ENCODE measurements at places on chromosomes 13 and 19.

GRCh38 chr13:77335543-77335942 lies 8.6 kb upstream of the MYCBP2 start:
- DNase-seq: no peak

- no peak for DNase-seq
Measured at GRCh38 chr13:109821103-109821502, 34.7 kb upstream of the IRS2 start.

- peak; percentile 44 for DNase-seq
Measured at GRCh38 chr13:98450539-98451111, 126.3 kb downstream of the STK24 start.

DNA sequence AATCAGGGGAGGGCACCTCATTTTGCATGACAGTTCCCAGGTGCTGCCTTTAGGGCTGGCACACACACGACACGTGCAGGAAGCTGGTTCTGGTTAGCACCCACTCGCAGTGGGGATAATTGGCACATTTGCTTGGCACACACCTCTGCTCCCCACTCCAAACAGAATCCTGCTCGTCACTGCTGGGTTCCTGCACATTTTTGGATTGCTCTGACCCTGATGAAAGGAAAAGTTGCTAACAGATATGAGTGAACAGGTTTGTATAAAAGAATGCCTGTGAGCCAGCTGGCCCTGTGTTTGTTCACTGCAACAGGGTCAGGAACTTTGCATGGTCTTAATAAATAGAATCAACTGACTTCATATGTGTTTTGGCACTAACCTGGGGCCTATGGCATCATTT lies 1500.4 kb downstream of the EFNB2 start:
- no peak for DNase-seq

DNA sequence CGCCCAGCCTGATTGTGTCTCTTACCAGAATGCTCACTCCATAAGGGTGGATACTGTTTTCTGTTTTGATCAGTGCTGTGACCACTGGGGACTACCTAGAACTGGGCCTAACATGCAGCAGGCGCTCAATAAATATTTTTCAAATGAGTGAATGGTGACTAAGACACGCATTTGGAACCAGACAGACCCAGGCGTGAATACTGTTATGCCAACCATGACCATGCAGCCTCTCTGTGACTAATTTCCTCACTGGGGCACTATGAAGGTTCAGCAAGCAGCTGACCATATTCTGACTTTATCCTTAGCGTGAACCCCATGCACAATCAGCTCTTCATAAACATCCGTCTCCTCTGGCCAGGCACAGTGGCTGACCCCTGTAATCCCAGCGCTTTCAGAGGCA lies 13.0 kb upstream of the SPC24 start:
- DNase-seq: no peak

GRCh38 chr19:48718711-48719231 lies 754 bp downstream of the MAMSTR start:
- no peak for DNase-seq

DNA sequence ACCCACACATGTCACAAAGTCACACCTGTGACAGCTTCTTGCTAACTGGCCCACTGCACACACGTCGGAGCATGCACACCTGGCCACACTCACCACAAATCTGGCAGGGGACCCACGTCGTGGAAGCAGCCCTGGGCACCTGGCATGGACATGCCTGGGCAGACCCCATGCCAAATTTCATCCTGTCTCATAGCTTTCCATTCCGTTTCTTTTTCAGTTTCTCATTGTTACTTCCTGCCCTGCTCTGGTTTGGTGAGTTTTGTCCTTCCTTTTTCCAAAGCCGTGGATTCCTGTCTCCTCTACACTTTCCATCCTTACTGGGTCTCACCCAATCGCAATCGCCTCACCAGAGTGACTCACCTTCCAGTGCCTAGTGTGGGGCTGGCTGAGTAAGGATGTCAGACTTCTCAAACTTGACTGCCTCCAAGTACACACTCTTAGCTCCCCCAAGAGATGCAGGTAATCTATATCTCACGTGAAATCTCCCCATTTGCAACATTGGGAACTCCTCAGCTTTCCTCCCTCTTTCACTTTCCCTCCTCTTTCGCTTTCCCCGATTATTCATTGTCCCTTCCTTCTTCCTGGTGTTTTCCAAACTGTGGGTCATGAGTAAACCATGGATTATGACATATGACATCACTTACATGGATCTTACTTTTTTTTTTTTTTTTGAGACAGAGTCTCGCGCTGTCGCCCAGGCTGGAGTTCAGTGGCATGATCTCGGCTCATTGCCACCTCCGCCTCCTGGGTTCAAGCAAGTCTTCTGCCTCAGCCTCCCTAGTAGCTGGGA lies 1.6 kb upstream of the BBC3 start:
- no peak for DNase-seq

- DNase-seq: no peak
Measured at GRCh38 chr13:30051531-30052060, 201.2 kb upstream of the UBL3 start.

GRCh38 chr13:85650613-85651012 lies 148.6 kb downstream of the SLITRK6 start:
- no peak for DNase-seq

DNA sequence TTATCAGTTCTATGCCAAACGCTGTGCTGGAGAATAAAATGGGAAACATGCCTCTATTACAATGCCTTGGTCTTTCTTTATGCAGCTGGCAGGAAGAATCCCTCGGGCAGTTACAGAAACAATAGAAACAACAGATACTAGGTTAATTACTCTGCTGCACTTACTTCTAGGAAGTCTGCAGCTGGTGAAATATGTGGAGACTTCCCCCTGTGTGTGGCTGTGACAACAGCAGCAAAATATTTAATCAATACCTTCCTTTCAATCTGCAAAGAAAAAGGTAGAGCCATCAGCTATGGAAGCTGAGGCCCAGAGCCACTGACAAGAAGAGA lies 9.9 kb downstream of the STOML3 start:
- DNase-seq: no peak

- no peak for DNase-seq
Measured at GRCh38 chr13:110109910-110110309, 197.0 kb downstream of the COL4A1 start.

GRCh38 chr13:96539791-96540190 lies 449.9 kb downstream of the HS6ST3 start:
- DNase-seq: no peak

GRCh38 chr13:41668130-41668757 lies 210.9 kb downstream of the RGCC start:
- DNase-seq: peak; percentile 61

DNA sequence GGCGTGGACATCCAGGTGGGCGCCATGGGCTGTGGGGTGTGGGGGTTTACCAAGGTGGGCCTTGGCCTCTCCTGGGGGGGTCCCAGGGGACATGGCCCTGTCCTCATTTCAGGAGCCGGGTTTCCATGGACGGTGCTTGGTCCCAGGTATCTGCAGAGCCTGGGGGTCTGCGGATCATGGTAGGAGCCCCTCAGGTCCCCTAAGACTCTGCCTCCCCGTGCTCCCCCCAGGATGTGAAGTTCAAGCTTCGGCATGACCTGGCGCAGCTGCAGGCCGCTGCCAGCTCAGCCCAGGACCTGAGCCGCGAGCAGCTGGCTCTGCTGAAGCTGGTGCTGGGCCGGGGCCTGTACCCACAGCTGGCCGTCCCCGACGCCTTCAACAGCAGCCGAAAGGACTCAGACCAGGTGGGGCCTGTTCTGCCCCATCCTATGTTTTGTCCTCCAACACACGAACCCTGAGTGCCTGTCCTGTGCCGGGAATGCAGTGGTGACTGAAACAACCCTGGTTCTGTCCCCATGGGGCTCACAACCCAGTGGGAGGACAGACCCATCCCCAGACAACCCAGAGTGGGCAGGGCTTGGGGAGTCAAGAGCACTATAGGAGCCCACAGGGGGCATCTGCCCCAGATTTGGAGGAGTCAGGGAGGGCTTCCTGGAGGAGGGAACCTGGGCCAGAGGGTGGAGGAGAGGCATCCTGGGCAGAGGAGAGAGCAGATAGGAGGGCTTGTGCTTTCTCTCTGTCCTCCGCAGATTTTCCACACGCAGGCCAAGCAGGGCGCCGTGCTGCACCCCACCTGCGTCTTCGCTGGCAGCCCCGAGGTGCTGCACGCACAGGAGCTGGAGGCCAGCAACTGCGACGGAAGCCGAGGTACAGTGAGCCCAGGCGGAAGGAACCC lies 26.8 kb downstream of the DHX34 start:
- no peak for DNase-seq

DNA sequence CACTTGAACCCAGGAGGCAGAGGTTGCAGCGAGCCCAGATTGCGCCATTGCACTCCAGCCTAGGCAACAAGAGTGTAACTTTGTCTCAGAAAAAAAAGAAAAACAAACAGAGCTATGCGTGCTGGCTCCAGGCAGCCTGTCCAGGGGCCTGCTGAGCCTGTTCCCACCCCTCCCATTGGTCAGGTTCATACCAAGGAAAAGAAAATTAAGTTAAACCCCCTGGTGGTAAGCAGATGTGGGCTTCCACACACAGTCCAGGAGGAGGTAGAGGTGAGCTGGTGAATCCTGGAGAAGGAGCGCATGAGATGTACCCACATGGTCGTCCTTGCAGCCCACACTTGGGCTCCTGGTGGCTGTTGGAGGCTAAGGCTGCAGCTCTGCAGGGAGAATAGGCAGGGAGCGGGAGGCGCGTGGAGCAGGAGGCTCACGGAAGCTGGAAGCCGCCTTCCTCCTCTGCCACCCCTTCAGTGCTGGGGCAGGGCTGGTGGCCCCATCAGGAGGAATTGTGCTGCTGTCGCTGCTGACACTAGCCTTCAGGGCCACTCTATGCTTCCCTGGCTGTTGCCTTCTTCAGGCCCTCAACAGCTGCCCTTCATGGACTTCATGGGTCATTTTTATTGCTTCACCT lies 10.5 kb upstream of the CHAMP1 start:
- DNase-seq: no peak

DNA sequence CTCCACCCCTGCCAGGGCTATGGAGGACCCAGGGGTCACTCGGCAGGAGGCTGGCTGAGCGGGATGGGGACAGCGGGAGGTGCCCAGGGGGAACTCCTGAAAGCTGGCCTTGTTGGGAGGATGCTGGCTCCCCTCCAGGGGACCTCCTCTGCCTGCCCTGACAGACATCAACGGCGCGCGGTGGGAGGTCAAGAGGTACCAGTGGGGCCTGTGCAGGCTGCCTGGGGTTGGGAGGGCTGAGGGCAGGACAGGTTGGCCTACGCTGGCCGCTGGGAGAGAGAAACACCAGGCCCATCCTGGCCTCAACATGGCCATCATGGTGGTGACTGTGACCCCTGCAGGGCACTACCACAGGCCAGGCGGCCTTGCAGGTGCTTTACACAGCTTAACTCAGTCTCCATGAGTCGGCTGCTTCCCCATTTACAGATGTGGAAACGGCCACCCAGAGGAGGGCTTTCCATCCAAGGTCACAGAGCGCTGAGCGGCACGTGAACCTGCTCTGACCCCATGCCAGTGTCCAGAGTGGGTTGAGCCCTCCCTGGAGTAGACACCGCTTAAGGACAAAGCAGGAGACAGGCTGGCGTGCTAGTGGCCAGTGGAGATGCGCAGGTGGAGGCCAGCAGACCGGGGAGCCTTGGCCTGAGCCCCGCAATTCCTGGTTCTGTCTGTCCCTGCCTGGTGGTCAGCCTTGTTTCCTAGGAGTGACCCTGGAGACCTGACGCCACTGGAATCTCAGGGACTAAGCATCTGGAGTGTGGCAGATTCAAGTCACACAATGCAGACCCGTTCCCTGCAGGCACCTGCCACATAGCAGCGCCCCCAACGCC lies 27.6 kb downstream of the CEBPG start:
- no peak for DNase-seq

GRCh38 chr19:15178629-15179308 lies 22.0 kb downstream of the NOTCH3 start:
- DNase-seq: no peak

- no peak for DNase-seq
Measured at GRCh38 chr13:90787007-90787406, 560.5 kb upstream of the MIR17HG start.

- no peak for DNase-seq
Measured at GRCh38 chr13:112056284-112056727, 10.6 kb upstream of the SOX1 start.

DNA sequence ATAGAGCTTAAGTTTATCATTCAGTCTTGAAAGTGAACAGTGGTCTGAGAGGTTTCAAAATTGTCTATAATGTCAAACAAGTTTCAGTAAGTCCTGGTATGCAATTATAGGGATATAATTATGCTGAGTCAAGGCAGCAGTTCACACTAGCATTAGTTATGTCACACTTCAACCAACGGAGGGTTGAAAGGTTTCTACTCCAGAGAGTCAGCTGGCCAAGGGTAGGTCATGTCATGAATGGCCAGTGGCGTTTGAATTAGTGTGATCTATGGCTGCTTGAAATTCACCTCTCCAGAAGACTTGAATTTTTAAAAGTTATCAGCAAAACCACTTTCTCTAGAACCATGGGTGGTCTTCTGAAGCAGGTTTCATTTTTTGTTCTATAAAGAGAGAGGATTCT lies 108.6 kb downstream of the TNFRSF19 start:
- DNase-seq: no peak

GRCh38 chr13:36207672-36208071 lies 6.7 kb downstream of the SOHLH2 start:
- no peak for DNase-seq

DNA sequence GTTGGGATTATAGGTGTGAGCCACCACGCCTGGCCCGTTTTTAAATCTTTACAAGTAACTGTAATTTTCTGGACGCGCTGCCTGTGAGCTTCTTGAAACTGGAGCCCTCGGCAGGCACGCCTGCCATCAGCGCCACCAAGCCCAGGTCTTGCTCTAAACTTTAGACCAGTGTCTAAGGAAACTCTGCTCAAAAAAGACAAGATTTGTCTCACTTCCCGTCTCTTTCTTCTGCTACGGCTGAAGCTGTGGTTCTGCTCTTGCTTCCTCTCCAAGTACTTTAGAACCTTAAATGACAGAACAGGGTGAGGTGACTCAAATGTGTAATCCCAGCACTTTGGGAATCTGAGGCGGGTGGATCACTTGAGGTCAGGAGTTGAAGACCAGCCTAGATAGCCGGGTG lies 24.9 kb downstream of the RCN3 start:
- DNase-seq: peak; percentile 73

GRCh38 chr13:25032160-25032559 lies 63.8 kb upstream of the PABPC3 start:
- DNase-seq: no peak

DNA sequence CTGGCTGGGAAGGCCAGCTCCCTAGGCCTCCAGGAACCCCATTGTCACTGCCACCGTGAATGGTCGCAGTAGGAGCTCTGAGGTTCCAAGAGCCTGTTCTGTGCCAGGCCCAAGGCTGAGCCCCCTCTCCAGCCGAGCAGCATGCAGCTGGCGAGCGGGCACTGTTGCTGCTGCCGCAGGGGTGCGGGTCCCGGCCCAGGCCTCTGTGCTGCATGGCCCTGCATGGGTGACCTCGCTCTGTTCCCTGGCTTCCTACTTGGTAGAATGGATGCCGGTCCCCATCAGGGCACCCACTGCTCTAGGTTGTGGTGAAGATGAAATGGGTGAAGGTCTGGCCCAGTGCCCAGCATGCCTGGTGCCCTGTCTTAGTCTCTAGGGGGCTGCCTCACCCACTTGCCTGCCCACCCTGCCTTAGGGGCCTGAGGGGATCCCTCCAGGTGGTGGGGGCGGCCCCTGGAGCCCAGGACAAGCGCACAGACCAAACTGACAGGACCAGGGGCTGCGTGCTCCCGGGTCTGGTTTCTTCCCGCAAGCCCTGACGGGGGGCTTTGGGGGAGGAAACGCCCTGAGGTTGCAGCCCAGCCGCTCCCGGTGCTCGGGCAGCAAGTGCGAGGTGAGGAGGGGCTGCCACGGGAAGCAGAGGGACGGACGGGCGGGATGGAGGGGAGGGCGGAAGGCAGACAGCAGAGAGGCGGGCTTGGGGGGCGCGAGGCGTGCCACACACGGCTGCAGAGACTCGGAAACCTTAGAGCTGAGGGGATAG lies 8.7 kb upstream of the UQCR11 start:
- no peak for DNase-seq

Data from naive thymus-derived CD4-positive, alpha-beta T cell (primary cell).